Vagina (tissue), 2 donors: ENCODE measurements at places on chromosomes 11 and 22.

DNA sequence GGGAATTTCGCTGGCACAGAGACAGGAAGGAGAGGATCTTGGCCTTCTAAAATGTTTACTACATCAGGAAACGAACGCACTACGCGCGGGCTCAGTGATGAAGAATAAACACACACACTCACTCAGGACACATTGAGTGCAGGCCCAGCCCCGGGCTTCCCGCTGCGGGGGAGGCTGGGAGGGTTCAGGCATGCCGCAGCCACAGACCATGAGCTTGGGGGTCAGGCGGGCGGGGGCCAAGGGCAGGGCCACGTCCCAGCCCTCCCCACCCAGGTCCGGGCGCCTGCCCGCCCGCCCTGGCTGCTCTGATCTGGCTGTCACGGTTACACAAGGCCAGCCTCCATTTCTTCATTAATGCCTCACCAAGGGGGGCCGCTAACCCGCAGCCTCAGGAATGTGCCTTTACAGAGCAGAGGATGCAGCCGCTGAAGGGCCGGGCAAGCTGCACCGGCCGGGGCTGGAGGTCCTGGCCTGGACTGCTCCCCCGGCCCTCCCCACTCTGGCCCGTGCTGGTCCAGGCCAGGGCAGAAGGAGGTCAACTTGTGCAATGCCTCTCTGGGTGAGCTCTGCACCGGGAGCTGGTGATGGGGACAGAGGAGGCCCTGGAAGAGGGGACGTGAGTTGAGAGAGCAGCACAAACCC, 41.7 kb downstream of the IGF2 start:
- DNase-seq = peak; percentile 96

GRCh38 chr22:23402275-23403151, 177.6 kb downstream of the IGLL1 start:
- no peak for DNase-seq

DNA sequence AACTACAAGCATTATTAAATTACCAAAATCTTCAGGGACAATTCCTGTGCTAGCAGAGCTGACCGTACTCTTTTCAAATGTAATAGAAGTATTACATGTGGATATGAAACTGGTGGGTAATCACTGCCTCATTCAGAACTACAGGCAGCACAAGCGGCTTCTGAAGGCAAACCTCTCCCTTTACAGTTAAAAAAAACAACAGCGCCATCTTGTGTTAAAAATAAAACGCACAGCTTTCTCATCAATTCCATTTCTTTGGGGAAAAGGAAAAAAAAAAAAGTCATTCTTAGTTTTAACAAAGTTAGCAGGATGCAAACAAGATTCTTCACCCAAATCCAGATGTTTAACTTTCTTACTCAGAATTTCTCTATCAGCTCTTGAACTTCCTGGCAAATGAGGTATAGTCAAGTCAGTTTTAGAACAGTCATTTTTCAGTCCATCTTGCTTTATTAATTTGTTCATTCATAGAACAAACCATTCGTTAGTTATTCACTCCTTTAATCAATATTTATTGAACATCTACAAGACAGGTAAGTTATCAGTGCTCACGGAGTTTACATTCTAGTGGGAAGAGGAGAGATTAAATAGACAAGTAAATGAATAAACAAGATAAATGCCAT, 331.8 kb upstream of the MPPED2 start:
- DNase-seq = no peak

DNA sequence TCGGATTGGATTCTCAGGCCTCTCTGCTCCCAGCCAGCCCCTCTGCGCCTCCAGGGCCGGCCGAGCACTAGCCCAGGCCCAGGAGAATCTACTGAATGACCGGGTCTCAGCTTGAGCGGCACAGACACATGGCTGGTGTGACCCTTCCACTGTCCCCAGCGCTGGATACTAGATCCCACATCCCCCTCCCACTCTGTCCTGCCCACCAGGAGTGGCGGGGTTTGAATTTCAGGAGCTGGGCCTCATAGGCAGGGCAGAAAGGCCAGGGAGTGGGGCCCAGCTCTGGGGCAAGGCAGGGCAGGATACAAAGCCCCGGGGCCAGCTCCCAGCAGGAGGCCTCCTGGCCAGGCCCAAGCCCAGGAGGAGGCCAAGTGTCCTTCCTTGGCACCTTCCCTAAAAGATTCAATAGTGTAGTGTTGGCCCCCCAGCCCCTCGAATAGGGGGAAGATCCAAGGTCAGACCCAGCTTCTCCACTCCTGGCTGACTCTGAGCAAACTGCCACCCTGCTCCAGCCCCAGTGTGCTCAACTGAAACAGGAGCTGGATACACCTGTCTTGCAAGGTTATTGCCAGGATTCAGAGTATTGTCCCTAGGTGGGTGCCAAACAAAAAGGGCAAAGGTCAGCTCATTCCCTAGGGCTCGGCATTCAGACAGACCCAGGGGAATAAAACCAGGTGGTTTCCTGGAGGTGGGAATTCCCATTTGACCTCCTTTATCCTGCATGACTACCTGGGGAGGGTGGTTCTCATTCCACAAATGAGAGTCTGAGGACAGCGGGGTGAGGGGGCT, 22.5 kb upstream of the TCF20 start:
- DNase-seq = no peak

DNA sequence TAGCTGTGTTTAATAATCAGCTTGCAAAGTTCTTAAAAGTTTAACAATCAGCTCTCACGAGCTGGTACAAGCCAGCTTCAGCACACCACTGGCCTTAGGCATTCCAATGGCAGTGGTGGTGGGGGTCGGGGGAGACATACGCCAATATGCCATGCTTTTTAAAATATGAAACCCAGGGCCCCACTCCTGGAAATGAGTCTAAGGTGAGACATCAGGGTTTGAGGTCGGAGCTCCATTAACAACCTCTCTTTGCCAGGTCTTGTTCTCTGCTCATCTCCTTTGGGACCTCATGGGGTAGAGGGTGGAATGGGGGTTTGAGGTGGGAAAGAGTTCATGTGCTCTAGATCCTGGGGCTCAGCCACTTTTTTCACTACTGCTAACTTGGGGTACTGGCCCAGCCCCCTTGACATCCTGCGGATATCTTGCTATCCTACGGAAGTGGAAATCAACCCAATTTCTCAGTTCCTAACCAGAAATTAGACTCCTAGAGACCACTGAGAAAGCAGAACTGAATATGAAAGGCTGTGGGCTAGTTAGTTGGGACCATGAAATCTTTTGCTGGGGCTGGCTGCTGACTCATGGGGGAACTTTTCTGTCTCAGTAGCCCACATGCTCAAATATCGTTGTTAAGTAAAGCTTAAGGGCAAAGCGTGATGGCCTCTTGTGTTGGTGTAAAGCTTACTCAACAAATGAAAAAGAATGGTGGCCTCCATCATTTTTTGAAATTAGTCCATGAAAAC, 90.1 kb downstream of the PDHX start:
- DNase-seq = no peak

DNA sequence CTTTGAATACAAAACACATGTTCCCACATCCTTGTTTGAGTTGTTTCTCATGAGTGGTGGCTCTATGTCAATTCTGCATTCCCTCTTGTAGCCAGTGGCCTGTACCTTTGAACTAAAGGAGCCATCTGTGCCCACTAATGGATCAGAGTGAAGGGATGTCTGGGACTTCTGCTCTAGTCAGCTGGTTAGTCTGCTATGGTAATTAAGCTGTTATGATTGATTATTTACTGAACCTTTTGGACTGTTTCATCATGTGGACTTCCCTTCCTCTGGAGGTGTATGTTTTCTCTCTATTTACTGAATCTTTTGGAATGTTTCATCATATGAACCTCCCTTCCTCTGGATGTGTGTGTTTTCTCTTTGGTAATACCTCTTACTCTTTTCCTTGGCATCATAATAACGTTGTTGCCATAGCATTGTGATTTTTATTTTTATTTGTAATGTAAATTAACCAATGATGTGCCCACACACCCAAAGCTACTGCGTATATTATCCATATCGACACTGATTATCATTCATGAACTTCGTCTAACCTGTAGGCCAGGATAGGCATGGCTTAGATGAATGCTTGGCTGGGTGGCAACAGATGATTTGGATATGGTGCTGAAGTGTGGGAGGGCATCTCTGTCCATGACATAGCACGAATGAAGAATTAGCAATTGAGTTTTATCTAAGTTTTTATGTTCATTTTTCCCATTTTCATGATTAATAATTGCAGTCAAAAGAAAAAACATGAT, 112.3 kb upstream of the SORL1-AS1 start:
- no peak for DNase-seq

GRCh38 chr11:61959114-61959513, 8.3 kb downstream of the FTH1 start:
- DNase-seq = no peak

DNA sequence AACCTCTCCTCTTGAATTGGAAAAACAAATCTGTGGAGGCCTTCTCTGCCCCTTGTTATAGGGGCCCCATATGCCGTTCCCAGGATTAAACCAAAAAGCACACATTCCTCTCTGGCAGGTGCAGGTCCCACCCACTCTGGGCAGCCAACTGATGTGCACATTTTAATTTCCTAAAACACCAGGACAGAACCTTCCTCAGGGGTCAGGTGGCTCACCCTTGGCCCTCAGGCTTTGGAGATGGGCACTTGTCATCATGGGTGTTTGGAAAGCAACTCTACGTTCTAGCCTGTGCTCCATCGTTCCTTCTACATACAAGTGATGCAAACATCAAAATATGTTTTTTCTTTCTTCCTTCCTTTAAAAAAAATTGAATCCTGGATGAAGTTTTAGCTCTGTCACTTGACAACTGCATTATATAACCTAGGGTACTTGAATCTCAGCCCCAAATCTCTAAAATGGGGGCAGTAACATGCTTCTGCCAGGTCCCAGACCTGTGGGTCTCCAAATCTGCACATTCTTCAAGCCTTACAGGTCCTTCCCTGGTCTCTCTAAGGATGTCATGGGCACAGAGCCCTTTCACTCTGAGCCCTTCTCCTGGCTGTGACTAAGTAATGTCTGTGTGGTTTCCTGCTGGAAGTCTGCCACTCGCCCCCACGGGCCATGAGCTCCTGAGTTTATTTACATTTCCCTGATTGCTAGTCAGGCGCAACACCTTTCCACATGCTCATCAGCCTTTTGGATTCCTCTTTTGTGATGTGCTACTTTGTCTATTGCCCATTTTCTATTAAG, 43.8 kb downstream of the KCNQ1OT1 start:
- DNase-seq = no peak

DNA sequence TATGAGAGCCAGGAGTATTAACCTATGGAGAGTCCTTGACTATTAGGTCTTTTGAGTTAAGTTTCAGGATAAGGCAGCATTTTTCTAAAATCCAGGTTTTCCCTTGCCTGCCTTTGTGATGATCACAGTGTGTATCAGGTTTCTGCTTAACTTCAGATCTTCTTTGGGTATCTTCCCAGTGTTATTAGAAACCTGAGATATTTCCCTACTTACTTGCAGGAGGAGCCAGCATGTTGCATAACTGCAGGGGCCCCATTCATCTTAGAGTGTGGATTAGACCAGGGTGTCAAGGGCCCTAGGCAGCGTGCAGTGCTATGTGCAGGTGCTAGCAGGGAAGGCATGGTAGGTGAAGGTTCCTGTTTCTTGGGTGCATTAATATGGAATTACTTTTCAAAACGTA, 69.5 kb downstream of the ZNRF3 start:
- no peak for DNase-seq

GRCh38 chr11:88695689-88696414, 358.3 kb upstream of the CTSC start:
- DNase-seq = no peak

DNA sequence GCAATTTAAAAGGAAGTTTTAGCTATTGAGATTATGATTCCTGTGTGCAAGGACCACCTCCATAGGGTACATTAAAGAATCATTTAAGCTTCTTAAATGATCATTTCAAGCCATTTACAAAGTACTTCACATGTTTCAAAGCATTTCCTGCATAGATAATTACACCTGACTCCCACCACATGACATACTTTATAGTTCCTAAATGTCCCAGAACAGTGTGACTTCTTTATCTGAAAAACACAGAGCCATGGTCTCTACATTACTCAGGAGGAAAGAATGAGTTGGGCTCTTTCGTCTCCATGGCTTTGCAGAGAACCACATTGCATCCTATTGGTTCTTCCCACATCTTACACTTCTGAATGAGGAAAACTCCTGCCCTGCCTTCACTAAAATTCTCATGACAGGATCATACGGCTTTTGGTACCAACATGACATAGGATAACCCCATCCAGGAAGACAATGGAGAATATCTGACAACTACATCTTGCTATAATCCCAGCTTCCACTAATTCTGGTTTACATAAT, 88.6 kb downstream of the ETS1 start:
- DNase-seq = no peak

DNA sequence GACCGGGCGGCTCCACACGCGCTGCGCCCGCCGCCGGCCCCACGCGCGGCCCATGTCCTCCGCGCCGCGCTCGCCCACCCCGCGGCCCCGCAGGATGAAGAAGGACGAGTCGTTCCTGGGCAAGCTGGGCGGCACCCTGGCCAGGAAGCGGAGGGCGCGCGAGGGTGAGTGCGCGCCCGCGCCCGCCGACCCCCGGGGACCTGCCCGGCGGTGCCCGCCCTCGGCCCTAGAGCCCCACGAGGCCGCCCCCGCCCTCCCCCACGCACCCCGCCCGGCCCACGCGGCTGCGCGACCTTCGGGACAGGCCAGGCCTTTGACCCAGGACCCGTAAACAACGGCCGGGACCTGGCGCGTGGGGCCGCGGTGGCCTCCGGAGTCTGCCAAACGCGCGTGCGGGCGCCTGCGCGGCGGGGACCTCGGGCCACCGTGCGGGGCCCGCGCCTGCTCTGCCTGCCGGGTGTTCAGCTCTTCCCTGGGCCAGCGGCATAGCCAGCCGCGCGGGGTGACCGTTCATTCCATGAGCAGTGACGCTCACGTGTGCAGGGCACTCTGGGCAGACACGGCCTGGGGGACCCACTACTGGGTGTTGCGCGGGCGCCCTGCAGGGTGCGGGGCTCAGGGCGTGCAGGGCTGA, at the start of gene PARVB:
Gene PARVB, plus strand, starts transcription at position 15 of the 634 bp plus-strand sequence. Its CDS starts 38 bp downstream, at position 53.
- DNase-seq = no peak

DNA sequence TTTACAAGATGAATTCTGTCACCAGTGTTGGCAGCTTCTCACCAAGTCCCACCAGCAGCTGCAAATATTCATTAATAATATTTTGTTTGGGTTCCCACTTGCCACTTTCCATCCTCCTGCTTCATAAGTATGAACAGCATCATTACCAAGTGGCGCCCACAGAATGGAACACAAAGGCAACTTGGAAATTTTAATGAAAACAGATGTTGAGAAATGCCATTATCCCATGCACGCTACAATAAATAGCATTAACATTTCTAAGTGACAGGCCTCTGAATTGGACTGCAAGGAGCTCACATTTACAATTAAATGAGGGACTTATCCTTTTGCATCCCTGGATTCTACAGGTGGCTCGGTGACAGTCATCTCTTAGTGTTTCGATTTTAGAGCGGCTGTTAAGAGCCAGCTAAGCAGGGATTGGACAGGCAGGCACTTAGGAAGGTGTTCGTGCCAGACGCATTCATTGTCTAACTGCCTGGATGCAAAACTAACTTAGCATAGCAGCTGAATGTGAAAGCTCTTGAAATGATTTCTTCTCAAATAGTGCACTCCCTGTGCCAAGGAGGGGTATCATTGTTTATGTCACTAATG, 170.3 kb downstream of the KIRREL3 start:
- no peak for DNase-seq
